Amygdala (tissue), 56 donors: ENCODE measurements at places on chromosomes 3 and 15.

DNA sequence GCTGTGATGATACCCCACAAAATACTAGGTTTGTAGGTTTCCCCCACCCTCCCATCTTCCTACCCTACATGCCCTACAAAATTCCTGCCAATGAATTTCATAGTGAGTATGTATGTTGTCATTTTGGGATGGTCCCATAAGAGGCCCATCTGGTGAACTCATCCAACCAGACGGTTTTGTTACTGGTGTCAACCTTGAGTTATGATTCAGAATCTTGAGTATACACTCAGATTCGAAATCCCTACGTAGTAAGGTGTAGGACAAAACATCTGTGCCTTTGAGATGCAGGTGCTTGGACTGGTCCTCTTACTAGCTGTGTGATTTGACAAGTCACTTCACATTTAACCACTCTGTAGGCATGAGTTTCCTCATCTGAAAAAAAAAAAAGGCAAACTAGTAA lies 3.6 kb downstream of the SIAH2 start:
- DNase-seq, result no peak

DNA sequence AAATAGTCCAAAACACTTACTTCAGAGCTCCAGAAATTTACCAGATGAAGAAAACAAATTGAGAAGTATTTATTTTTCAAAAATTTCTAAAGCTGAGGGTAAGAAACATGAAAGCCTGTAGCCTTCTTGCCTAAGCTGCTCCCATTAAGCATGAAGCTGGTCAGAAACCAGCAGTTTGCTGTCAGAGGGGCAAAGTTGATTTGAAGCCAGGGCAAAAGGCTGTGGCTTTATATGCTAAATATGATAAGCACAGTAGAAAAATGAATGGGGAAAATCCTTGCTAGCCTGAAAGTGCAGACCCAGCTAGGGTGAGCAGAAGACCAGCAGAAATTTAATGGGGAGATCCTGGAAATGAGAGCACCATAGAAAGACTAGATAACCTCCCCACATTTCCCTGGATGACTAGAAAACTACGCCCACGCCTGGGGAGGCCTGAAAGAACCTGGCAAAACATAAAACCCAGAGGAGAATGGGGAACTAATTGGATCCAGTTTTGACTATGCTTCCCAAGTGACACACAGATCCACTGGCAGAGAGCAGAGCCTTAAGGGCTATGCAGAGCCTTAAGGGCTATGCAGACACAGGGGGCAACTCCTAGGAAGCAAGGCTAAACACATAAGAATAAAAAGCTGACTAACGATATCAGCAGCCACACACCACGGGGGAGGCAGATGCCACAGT lies 43.0 kb upstream of the HEG1 start:
- no peak for DNase-seq

- no peak for DNase-seq
Observed at GRCh38 chr15:94843060-94843459, 611.7 kb downstream of the MCTP2 start.

- no peak for DNase-seq
Observed at GRCh38 chr15:40051616-40052415, 12.8 kb upstream of the SRP14 start.

- no peak for DNase-seq
Observed at GRCh38 chr15:67805666-67806516, 19.4 kb upstream of the SKOR1 start.

GRCh38 chr15:95458721-95459120 lies 871.8 kb upstream of the NR2F2 start:
- no peak for DNase-seq

DNA sequence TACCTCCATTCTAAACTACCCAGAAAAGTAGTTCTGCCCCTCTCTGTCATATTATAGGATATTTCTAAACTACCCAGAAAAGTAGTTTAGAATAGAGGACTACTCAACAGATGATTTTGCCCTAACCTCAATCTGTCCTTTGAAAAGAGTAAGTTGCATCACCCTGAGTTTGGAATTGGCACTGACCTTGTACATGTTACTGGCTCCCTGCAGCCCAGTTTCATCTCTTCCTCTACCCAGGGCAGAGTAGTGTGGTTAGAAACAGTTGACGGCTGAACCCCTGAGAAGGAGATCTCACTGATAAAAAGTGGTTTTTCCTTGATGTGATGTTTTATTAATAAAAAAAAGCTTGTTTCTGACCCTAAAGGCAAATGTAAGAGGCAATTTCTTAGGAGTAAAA lies 340.5 kb upstream of the NECTIN3 start:
- no peak for DNase-seq
